ENCODE measurements at places on chromosomes 7 and 10.

GRCh38 chr10:15579605-15580004 lies 140.1 kb downstream of the ITGA8 start:
- no peak for DNase-seq

DNA sequence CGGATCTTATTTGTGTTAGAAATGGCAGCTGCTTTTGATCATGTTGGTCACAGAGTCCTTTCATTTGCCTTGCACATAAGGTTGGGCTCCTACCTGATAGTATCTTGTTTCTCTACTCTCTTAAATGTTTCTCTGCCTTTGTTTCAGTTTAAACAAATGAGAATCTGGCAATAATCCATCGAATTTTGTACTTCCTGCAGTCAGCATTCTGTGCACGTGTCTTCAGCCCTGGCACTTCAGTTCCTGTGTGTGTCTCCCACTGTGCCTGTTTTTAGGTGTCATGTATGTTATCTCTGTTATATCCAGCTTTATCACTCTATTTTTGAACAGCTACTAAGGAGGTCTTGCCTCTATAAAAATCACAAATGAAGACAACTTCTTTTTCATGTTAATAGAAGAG lies 28.4 kb upstream of the PTER start:
- peak; percentile 32 for DNase-seq

GRCh38 chr10:114905450-114905849 lies 32.5 kb upstream of the TRUB1 start:
- DNase-seq = peak; percentile 75

DNA sequence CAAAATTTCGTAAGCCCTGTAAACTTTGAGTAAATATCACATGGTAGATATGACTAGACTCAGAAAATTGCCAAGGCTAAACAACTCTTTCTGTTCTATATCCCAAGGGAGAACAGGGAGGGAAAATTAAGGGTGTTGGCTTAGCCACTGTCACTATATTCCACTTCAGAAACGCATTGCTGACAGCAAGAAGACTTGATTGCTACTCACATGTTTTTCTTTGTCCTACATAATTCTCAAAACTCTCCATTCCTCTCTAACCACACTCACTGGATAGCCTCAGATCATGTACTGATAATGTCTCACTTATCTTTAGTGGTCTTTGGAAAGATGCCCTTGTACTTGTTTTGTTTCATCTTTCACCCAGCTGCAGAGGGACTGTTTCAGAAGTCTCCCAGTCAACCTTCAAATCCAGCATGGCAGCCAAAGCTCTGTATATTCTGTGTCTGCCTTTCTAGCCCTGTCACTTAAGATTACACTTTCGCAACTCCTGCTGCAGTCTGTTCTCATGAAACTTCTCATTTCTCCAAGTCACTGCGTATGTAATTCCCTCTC lies 582.4 kb upstream of the FZD8 start:
- no peak for DNase-seq
